ENCODE measurements at places on chromosomes 12 and 14. TPM values are rescaled to one million over a fixed set of nuclear protein-coding genes. Genes with fewer than 3 reads are reported as not detected.

- no peak overlapping the region for H3K27ac ChIP-seq
- no peak overlapping the region for H3K4me3 ChIP-seq
- H3K27me3 ChIP-seq, result no peaks in the 10 kb centered on the region
- DNase-seq, result no peak
These were observed 49.2 kb downstream of the FGD4 start for GRCh38 chr12:32448586-32448985.

GRCh38 chr12:122111089-122111641, 32.6 kb downstream of the MLXIP start:
- no peak overlapping the region for H3K27ac ChIP-seq
- no peak for DNase-seq
- no peaks in the 10 kb centered on the region for H3K36me3 ChIP-seq

The CRIP1 gene
- 1.2 TPM for total RNA-seq

The ARF3 gene
- 250 TPM for total RNA-seq

The KCNMB4 gene
- 12.7 TPM for total RNA-seq

All from H1 (cell line).